ENCODE measurements at places on chromosomes 4 and X.
A peak's percentile ranks its signal among the peaks of the same experiment; 100 is the strongest.

- no peak for DNase-seq
These were observed 218.0 kb upstream of the JADE1 start for GRCh38 chr4:128591482-128591881.

DNA sequence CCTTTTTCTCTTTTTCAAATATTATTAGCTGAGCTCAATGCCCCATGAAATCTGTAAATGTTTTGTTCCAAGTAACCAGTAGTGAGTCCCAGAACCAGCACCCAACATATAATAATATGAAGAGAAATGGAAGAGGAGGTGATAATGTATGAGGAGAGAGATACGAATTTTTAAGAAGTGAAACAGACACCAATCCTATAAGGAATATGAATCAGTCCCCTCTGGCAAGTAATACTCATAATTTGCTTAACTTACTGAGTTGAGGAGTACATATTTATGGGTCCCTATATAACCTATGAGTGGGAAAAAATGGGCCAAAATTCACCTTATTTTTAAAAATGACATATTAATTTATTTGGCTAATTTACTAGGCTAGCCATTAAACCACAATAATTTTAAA is 8.4 kb upstream of the CBR4 start:
- DNase-seq: no peak

DNA sequence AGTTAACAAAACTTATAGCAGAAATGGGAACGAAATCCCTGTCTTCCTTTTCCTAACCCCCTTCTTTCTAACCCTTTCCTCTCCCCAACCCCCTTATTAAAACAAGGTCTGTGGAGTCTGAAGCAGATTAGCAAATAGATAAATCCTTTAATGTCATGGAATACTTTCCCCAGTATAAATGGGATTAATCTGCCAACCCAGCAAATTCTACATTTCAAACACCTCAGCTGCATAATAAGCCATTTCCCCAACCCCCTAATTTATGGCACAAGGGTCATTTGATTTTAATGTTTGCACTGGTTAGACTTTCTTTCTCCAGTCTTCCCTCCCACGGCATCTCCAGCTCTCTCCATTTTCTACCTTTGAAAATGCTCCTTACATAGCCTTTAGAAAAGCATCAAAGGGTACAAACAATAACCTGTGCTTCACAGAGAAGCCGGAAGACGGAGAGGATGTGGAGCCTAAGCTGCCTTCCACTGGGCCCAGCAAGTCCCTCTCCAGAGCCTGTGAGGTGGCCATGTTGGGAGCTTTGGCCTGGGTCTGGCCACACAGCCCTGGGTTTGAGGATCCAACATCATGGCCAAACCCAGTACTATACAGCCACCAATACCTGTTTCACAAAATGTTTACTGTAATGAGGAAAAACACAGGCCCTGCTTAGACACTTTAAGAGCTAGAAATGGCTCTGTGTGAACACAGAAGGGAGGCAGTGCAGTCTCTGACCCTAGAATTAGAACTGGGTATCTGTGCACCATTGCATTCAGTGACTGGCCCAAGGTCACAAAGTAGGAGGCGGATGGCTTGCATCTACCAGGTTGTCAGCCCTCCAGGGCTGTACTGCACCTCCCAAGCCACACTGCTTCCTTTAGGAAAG is 56.9 kb upstream of the SPRY1 start:
- no peak for DNase-seq

DNA sequence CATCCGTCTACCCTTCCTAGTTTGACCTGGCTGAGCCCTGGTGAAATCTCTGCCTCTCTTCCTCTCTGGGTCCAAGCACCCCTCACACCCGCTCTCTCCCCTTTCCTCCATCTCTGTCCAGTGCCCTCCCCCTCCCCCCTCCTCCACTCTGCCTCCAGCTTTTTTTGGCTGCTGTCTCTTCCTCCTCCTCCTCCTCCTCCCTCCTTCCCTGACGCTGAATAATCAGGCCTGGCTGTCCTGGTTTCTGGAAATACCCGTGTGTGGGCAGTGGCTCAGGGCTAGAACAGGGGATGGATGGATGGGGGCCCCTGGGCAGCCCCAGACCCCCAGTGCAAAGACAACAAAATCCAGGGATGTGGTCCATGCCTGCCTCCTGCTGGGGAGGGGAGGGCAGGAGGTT is 4.7 kb upstream of the SYP start:
- no peak for DNase-seq

GRCh38 chrX:74579597-74580198 is 34.7 kb downstream of the RLIM start:
- no peak for DNase-seq

GRCh38 chr4:168857546-168858314 is 152.3 kb downstream of the CBR4 start:
- no peak for DNase-seq

GRCh38 chr4:60913002-60913401 is 287.1 kb upstream of the ADGRL3 start:
- no peak for DNase-seq

GRCh38 chr4:81509822-81510221 is 38.1 kb upstream of the RASGEF1B start:
- DNase-seq: no peak

- no peak for DNase-seq
These were observed 821 bp upstream of the TMEM128 start for GRCh38 chr4:4248885-4249203.

DNA sequence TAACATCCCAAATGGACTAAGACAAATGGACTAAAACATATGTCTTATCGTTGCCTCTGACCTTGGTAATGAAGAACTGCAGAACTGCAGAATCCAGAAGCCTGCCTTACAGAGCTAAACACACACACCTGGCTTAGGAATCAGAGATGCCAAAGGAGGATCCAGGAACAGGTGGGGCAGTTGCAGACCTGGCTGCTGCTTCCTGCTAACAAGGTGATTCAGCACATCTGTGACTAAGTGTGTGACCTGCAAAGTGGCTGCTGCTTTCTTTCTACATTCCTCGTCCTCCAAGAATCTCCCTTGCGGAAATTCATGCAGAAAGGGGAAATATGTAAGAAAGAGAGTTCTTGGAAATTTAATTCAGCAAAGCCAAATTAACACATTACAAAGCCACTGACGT is 96.8 kb upstream of the NLGN4X start:
- no peak for DNase-seq

DNA sequence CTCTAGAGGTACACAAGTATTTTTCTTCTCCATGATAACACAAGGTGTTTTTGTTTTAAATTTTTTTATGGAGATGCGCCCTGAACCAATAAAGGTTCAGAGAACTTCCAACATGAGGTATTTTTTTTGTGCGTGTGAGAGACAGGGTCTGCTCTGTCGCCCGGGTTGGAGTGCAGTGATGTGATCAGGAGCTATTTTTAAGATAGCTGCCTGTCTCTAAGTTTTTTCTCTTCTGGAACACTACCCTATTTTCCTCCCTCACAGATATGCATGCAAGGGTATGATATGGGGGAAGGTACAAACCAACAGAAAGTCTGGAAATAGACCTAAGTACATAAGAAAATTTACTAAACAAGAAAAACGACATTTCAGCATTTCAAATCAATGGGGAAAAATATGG is 3.0 kb downstream of the GCNA start:
- no peak for DNase-seq

DNA sequence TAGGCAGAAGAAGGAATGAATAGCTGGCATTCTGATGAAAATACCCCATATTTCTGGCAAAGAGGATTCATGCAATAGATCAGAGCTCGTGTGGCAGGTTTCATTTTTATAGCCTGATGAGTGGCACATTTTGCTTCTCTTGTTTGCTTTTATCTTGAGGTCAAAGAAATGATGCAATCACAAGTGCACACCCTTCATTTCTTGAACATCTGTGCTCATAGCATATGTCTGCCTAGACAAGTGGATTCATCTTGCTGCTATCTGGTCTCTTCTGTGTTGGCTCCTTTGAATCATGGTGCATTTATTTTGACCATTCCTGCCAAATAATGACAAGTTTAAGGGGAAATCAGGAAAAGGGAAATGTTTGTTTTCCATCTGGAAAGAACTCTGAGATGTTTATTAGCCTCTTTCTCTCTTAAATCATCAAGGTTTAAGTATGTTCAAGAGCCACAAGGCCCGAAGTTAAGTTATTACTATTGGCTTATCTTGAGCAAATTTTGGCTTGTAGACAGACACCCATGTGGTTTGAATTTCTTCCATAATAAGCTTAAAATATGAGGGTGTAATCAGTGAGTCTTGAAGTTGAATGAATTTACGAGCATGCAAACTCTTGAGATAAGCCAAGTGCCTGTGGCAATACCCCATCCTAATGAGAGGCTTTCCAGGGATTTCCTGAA is 59.3 kb upstream of the HS3ST1 start:
- DNase-seq: no peak

GRCh38 chr4:48939785-48940184 is 33.2 kb upstream of the OCIAD2 start:
- no peak for DNase-seq

GRCh38 chr4:38743866-38744265 is 38.9 kb downstream of the TLR10 start:
- DNase-seq: no peak

- no peak for DNase-seq
These were observed 34.1 kb upstream of the HHIP start for GRCh38 chr4:144611850-144612249.

DNA sequence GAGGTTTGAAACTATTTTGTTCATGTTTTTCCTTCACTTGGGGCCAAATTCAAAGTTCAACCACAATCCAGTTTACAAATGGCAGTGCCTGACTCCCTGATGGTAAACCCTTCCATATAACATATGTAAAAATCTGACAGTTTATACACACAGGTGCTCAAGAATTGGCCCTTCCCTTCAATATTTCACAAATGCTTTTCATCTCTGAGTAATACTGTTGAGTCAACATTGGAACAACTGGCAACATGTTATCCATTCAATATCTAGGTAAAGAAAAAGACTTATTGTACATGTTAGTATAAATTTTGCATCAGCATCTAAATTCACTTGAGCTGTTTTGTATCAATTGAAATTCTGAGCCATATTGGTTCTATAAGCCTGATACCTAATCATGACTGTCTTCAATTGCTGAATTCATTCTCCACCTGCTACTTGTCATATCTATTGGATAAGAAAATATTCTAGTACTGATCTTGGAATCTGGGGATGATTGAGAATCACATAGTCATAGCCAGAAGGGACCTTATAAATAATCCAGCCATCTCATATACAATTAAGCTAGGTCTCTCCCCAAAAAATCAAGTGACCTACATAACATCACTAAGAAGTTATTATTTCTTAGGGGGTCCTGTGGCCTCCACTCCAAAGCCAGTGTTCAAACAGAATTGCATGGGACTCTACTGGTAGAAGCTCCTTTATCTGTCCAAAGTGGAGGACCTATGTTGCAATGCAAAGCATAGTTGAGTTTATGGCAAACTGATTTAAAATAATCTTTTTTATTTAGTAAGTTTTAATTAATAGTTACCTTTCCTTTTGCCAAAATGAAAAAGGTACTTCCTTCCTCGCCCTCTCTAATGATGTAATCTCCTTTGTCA is 61.9 kb downstream of the PRKG2 start:
- DNase-seq: no peak

GRCh38 chrX:123731987-123732669 is 724 bp downstream of the THOC2 start:
- DNase-seq: no peak

- no peak for DNase-seq
These were observed 146.4 kb upstream of the MAMLD1 start for GRCh38 chrX:150216716-150217115.

GRCh38 chr4:116005037-116005805 is 891.8 kb upstream of the NDST4 start:
- DNase-seq: no peak

GRCh38 chr4:177118596-177118995 is 191.1 kb upstream of the NEIL3 start:
- no peak for DNase-seq

GRCh38 chrX:119694601-119695534 is 1.9 kb upstream of the SEPTIN6 start:
- DNase-seq: no peak

GRCh38 chr4:81466841-81467671 is 4.7 kb downstream of the RASGEF1B start:
- peak; percentile 42 for DNase-seq

DNA sequence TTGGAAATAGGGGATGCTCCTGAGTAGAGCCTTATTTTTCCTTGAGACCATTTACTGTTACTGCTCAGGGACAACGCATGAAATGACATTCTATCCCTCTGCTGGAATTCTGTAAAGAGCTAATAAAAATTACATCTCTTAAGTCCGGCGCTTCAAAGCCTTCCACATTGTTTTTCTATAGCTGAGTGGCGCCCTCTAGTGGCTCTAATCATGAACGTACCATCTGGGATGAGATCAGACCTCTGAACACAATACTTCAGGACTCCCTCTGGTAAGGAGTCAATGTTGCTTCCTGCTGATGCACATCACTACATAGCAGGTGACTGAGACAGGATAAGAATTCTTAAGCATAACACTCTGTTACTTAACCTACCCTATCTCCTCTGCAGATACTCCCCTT is 6.0 kb downstream of the HMGN5 start:
- DNase-seq: peak; percentile 11

- DNase-seq: no peak
These were observed 183.4 kb downstream of the PPP3CA start for GRCh38 chr4:101163936-101164335.

GRCh38 chr4:145132511-145133098 is 34.5 kb downstream of the ABCE1 start:
- DNase-seq: no peak

- DNase-seq: no peak
These were observed 452.3 kb upstream of the GALNT7 start for GRCh38 chr4:172716291-172716690.

DNA sequence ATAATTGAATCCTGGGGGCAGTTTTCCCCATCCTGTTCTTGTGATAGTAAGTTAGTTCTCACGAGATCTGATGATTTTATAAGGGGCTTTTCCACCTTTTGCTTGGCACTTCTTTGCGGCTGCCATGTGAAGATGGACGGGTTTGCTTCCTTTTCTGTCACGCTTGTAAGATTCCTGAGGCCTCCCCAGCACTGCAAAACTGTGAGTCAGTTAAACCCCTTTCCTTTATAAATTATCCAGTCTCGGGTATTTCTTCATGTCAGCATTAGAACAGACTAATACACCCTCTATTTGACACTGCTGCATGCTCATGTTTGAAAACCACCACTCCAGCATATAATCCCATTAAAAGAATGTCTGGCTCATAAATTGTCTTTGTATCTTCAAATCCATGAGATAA is 264.4 kb upstream of the ITM2A start:
- no peak for DNase-seq

GRCh38 chrX:11944501-11944900 is 186.5 kb downstream of the MSL3 start:
- DNase-seq: no peak

DNA sequence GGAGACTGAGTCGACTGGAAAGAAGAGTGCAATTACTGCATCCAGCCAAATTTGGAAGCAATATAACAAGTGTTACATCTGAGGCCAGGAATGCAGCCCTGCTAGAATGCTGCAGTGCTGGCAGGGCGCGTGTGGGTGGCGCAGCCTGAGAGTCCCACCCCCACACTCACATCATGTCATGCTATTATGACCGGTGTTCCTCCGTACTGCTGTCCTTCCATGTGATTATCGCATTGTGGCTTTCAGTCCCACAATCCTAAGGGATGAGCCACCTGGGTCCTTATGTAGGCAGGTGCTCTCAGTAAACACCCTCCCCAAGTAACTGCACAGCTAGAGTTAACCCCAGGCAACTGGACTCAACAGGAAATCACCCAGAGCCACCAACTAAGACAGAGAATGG is 122.6 kb upstream of the CPEB2 start:
- no peak for DNase-seq

GRCh38 chrX:72349190-72349589 is 43.5 kb upstream of the CITED1 start:
- no peak for DNase-seq

All from stimulated activated CD4-positive, alpha-beta T cell treated with anti-CD3 and anti-CD28 coated beads, Interleukin-1b, Interleukin-23, amount 100 ng/mL, for 1 hour (primary cell).